ENCODE measurements at places on chromosomes 16 and 17. TPM values are rescaled to one million over a fixed set of nuclear protein-coding genes. Genes with fewer than 3 reads are reported as not detected.

The KRTAP4-4 gene
- not detected for total RNA-seq

The RPRML gene
- 3.1 TPM for total RNA-seq

The HOXB3 gene
- total RNA-seq: 0.09 TPM

The SLC25A19 gene
- total RNA-seq: 23.0 TPM

The FOXJ1 gene
- total RNA-seq: 6.2 TPM

The TNFSF12 gene
- 10.5 TPM for total RNA-seq

The HSD3B7 gene
- 4.5 TPM for total RNA-seq

DNA sequence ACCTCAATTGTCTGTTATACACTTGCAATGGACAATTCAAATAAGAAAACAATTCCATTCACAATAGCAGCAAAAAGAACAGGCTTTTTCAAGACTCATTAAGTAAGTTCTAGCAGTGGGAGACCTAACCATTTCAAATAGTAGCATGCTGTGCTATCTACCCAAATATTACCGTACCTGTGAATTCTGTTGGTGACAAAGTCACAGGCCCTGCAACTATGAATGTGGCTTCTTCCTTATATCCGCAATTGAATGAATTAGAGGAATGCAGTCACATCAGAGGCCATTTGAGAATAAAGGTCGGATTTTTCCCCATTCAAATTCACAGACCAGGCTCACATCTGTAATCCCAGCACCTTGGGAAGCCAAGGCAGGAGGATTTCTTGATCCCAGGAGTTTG, 800 bp upstream of the NME4 start:
- peaks cover 25% of the 10 kb centered on the region for H3K4me1 ChIP-seq
- H3K27me3 ChIP-seq: peaks cover 3% of the 10 kb centered on the region
- peaks cover 17% of the 10 kb centered on the region for H3K36me3 ChIP-seq
- DNase-seq: no peak

DNA sequence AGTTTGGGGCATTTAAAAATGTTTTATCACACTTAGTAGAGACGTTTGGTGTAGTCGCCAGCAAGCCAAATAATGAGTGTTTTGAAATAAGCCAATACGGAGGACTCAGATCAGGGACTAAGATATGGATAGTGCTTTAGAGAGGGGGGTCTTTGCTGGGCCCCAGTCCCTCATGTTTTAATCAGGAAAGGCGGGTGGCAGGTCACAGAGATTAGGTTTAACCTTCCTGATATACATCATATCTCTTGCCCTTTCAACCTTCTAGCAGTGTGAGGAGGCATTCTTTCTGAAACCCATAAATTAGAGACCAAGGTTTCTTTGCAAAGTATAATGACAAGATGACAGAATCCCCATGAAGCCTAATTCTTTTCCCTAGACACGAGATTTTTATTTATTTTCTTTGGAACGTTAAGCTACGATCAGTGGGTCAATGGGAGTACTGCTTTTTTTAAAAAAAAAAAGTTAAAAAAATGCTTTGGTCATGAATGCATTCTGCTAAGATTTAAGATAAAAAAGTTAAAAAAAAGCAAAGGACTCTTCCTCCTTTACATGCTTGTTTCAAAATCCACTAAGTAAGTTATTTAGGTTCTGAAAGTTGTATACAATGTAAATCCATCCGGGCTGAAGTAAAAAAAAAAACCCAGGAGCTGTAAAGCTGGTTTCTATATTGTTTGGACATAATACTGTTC, 572.1 kb upstream of the SALL1 start:
- H3K36me3 ChIP-seq: peaks cover 2% of the 10 kb centered on the region
- H3K27ac ChIP-seq: no peak overlapping the region
- H3K4me1 ChIP-seq: peaks cover 12% of the 10 kb centered on the region
- peaks cover 4% of the 10 kb centered on the region for H3K27me3 ChIP-seq

DNA sequence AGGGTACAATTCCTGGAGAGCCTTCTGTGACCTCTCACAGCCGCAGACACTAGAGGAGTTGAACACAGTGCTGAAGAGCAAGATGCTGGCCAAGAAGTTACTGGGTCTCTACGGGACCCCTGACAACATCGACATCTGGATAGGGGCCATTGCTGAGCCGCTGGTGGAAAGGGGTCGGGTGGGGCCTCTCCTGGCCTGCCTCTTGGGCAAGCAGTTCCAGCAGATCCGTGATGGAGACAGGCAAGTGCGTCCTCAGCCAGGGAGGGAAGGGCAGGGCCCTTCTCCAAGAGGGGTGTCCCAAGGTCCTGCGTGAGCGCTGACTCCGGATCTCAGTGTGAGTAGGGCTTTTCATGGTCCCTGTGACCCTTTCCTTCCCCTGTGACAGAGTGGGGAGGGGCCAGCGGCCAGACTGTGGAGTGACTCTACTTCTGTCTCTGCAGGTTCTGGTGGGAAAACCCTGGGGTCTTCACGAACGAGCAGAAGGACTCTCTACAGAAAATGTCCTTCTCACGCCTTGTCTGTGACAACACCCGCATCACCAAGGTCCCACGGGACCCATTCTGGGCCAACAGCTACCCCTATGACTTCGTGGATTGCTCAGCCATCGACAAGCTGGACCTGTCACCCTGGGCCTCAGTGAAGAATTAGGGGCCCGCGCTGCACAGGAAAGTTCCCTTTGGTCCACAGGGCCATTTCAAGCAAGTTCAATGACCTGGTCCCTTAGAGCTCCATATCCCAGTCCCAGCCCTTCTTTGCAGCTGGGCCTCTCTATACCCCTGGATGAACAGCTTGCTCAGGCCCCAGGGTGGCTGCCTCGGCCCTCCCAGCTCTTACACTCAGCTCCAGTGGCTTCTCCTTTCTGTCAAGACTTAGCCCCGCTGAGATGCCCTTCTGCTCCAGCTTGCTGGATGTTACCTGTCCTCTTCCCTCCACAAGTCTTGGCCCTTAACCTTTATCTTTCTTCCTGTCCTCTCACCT, 13.1 kb downstream of the MPO start:
- H3K27me3 ChIP-seq: peaks cover 32% of the 10 kb centered on the region
- no peak for DNase-seq
- H3K36me3 ChIP-seq: no peaks in the 10 kb centered on the region
- no peaks in the 10 kb centered on the region for H3K4me1 ChIP-seq

DNA sequence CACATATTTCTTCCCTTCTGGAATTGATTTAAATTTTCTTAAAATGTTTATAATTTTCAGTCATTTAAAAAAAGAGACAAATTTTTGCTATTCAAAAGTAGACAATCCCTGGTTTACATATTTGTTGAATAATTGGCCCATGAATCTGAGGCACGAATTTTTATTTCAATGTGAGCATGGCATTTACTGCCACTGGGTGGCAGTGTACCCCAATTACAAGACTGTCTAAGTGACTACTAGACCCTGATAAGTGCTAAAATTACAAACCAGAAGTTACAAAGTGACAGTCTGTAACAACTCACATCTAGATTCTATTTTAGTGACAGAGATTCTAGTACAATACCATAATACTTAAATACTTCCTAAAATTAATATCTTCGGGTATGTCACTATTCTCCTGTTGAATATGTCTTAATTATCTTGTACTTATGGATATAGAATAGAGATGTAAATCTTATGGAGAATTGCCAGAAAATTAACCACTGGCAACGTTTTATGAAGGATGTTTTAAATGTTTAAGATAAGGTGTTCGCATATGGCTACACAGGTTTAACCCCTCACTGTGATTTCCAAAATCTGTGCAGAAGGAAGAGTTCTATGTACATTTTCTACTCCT, 235.8 kb downstream of the MAP2K4 start:
- no peaks in the 10 kb centered on the region for H3K27me3 ChIP-seq
- peaks cover 2% of the 10 kb centered on the region for H3K36me3 ChIP-seq
- no peak for DNase-seq
- H3K27ac ChIP-seq: no peak overlapping the region

DNA sequence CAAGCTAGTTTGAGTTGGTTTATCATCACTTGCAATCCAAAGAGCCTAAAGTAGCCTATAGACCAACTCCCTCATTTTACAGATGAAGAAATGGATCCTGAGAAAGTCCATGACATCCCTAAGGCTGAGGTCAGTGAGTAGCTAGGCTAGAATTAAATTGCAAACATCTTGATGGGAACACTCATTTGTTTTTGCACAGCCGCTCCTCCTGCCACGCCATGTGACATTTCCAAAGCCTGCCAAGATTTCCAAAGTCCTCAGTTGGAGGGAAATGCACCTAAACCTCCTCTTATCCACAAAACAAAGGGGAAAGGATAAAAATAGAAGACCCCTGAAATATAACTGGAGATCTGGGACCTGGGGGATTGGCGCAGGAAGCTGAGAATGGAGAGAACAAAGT, 15.0 kb downstream of the TMEM92 start:
- no peak for DNase-seq
- no peak overlapping the region for H3K27ac ChIP-seq
- H3K4me3 ChIP-seq: no peak overlapping the region
- peaks cover 20% of the 10 kb centered on the region for H3K4me1 ChIP-seq
- H3K27me3 ChIP-seq: no peaks in the 10 kb centered on the region
- H3K36me3 ChIP-seq: no peaks in the 10 kb centered on the region

- no peaks in the 10 kb centered on the region for H3K27me3 ChIP-seq
- H3K27ac ChIP-seq: no peak overlapping the region
- peaks cover 27% of the 10 kb centered on the region for H3K4me1 ChIP-seq
- H3K4me3 ChIP-seq: no peak overlapping the region
- no peak for DNase-seq
- no peaks in the 10 kb centered on the region for H3K36me3 ChIP-seq
These were observed 37.5 kb upstream of the PHB1 start for GRCh38 chr17:49452201-49452600.

DNA sequence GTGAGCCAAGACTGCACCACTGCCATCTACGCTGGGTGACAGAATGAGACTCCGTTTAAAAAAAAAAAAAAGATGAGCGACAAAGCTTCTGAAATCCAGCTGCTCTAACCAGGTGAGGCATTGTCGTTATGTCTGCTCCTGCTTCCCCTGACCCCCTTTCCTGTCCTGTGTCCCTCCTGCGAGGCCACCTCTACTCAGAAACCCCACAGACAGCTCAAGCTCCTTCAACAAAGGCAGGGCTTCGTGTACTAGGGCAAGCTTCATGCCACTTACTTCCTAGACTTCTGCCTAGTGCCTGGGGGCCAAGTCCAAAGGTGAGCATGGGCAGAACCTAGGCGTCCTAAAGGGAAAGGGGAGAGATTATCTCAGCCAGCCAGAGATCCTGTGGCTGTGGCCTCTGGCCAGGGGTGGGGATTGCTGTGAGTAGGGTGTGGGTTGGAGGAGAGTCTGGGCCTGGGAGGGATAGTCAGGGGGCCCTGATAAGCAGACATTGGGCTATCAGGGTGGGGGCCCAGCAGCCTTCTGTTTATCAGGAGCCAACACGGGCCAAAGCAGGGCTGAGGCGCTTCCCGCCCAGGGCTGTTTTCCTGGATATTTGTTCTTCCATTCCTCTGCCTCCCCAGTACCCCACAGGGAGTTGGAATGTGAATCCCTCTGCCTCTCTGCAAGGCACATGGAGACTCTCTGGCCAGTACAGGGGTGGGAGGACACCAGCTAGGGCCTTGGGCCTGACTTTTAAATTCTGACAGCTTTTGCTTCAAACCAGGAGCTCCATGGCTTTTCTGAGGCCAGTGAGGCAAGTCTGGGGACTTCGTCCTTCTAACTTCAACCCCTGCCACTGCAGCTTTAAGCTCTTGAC, 10.4 kb downstream of the ERAL1 start:
- no peak for DNase-seq
- H3K27me3 ChIP-seq: peaks cover 5% of the 10 kb centered on the region
- H3K36me3 ChIP-seq: peaks cover 5% of the 10 kb centered on the region
- peak overlapping the region; percentile 65 for H3K27ac ChIP-seq
- H3K4me1 ChIP-seq: peaks cover 17% of the 10 kb centered on the region

DNA sequence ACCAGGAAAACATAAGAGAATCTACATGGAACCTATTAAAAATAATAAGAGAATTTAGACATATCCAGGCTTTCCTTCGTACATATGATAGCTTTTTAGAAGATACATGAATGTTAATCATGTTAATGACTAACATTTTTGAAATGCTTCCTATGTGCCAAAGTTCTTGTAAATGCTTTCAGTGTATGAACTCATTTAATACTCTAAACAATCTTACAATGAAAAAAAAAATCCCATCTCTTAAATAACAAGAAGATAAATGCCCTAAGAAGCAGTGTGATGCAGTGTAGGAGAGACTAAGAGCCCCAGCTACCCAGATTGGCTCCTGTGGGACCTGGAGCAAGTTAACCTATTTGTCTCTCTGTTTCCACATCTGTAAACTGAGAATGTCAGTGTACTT, 220.4 kb upstream of the MYOCD start:
- no peaks in the 10 kb centered on the region for H3K36me3 ChIP-seq
- no peaks in the 10 kb centered on the region for H3K27me3 ChIP-seq
- H3K27ac ChIP-seq: no peak overlapping the region
- no peaks in the 10 kb centered on the region for H3K4me1 ChIP-seq

- peaks cover 8% of the 10 kb centered on the region for H3K4me1 ChIP-seq
- no peaks in the 10 kb centered on the region for H3K36me3 ChIP-seq
- H3K27ac ChIP-seq: no peak overlapping the region
- H3K27me3 ChIP-seq: no peaks in the 10 kb centered on the region
These were observed 336.4 kb downstream of the GRIN2A start for GRCh38 chr16:9845661-9846361.

DNA sequence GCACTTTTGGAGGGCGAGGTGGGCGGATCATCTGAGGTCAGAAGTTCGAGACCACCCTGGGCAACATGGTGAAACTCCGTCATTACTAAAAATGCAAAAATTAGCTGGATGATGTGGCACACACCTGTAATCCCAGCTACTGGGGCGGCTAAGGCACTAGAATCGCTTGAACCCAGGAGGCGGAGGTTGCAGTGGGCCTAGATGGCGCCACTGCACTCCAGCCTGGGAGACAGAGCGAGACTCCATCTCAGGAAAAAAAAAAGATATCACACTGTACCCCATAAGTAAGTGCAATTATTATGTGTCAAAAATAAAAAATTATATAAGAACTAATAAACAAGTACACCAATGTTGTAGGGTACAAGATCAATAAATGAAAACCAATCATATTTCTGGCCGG, 200.0 kb downstream of the CDRT15L2 start:
- no peaks in the 10 kb centered on the region for H3K36me3 ChIP-seq
- H3K4me3 ChIP-seq: no peak overlapping the region
- peaks cover 2% of the 10 kb centered on the region for H3K27me3 ChIP-seq
- no peaks in the 10 kb centered on the region for H3K4me1 ChIP-seq
- no peak overlapping the region for H3K27ac ChIP-seq
- DNase-seq: no peak

DNA sequence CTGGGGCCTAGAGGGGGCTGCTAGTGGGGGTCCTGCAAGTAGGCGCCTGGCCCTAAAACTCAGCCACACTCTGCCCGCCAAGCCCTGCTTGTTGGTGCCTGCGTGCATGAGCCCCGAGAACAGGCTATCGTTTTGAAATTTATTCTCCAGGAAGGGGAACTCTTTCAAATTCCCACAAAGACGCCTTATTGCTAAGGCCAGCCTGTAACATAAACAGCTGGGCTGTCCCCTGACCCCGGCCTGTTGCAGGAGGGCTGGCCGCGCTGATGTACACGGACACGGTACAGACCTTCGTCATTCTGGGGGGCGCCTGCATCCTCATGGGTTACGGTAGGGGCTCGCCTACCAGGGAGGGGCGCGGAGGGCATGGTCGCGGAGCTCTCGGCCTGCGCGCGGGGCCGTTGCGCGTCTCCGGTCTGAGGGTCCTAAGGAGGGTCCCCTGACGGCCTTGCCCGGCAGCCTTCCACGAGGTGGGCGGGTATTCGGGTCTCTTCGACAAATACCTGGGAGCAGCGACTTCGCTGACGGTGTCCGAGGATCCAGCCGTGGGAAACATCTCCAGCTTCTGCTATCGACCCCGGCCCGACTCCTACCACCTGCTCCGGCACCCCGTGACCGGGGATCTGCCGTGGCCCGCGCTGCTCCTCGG, 4.3 kb downstream of the SLC5A2 start:
- H3K27me3 ChIP-seq: peaks cover 80% of the 10 kb centered on the region
- peaks cover 4% of the 10 kb centered on the region for H3K36me3 ChIP-seq
- peak overlapping the region; percentile 78 for H3K4me3 ChIP-seq
- DNase-seq: no peak
- peaks cover 8% of the 10 kb centered on the region for H3K4me1 ChIP-seq
